Fibroblast of skin of right quadriceps (primary cell): ENCODE measurements at places on chromosomes 2 and 18.

DNA sequence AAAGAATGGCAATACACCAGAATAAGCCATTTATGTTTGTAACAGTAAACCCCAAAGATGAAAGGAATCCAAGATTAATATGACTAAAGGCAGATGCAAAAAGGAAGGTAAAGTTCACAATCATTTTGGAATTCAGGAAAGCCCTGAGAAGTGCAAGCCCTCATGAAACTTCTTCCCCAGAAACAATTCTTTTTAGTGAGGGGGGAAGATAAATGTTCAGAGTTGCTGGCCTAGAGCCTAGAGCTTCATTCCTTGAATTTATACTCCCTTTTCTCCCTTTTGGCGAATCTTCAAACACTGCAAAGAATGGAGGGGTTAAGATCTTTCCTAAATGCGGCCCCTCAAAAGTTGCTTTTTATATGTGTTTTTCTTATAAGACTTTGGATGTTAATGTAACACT lies 368.8 kb downstream of the MEIS1 start:
- peak; percentile 73 for DNase-seq

- peak; percentile 46 for DNase-seq
Measured at GRCh38 chr2:55357927-55358326, 61.7 kb downstream of the CCDC88A start.

DNA sequence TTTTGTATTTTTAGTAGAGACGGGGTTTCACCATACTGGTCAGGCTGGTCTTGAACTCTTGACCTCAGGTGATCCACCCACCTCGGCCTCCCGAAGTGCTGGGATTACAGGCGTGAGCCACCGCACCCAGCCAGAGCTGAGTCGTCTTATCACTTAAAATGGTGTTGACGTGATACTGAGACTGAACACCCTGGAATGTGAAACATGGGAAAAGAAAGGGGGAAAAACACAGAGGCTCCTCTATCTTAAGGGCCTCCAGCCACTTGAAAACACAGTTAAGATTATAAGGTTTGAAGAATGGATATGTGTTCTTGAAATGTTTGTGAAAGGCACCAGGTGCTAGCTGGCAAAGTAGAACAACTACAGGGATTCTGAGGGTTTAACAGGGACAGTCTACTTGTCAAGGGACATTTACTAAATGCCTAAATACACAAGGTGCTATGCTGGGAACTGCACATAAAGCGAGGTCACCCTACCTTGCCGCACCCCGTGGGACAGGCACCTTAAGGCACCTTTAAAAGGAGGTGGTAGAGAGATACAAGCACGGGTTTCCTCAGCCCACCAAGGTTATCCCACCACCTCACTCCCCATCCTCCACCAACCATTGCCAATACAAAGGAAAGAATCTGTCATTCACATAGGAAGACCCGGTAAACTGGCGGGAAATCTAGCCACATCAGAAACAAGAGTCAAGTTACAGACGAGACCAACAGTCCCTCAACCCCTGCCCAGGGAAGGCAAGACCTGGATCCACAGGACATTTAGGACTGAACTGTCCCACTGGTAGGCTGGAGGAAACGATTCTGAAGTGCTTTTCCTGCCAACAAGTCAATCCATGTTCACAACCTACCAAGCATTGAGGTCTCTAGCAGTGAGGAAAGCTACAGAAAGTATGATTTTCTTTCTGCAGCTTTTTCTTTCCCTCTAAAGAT lies 43.4 kb downstream of the STK39 start:
- no peak for DNase-seq

DNA sequence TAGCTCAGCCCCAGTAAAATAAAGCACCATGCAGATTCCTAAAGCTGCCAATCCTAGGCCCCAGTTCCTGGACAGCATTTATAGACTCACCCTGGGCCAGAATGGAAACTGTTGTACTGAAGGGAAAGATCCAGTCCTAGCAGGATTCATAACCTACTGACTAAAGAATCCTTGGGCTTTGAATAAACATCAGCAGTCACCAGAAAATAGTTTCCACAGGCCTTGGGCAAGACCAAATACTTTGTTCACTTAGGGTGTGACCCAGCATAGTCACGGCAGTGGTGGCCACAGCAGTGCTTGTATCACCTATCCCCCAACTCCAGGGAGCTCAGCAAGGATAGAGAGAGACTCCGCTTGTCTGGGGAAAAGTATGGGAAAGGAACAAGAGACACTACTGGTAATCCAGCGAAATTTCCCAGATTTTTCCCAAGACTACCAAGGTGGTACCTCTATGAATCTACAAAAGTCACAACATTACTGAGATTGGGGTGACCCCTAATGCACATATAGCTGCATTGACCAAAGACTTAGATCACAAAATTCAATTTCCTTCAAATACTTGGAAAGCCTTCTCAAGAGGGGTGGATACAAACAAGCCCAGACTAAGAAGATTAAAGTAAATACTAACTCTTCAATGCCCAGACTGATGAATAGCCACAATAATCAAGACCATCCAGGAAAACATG lies 748.1 kb upstream of the LRATD1 start:
- no peak for DNase-seq

- DNase-seq, result peak; percentile 40
Measured at GRCh38 chr2:63189026-63189425, 138.4 kb downstream of the OTX1 start.

DNA sequence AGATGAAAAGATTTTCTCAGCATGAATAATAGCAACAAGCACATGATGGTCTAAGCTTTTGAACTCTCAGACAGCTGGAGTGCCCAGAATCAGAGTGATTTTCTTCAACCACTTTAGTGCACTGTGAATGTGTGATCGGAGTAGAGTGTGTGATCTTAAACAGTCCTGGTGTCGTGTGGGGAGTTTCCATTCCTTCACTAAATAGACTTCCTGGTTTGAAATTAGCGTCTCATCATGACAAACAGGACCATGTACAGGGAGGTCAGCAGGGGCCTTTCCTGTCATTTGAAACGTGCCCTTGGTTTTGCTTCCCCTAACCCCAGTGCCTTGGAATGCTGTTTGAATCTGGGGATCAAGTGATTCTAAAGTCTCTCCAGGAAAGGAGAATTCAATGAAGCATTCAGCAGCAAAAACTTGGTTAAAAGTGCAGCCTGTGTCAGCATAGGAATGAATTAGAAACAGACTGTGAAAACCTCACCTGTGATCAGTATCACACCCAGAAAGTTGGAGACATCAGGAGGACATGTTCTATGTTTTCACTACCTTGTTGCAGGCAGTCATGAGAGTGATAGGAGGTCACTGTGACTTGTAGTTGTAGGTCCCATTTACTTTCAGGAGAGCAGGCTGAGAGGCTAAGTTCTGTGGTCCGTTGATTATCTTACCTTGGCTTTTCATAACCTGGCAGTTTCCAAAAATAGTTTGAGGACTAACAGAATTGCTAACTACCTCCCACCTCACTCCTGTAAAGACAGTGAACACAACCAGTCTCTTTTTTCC lies 400.3 kb downstream of the MTX2 start:
- DNase-seq, result no peak

DNA sequence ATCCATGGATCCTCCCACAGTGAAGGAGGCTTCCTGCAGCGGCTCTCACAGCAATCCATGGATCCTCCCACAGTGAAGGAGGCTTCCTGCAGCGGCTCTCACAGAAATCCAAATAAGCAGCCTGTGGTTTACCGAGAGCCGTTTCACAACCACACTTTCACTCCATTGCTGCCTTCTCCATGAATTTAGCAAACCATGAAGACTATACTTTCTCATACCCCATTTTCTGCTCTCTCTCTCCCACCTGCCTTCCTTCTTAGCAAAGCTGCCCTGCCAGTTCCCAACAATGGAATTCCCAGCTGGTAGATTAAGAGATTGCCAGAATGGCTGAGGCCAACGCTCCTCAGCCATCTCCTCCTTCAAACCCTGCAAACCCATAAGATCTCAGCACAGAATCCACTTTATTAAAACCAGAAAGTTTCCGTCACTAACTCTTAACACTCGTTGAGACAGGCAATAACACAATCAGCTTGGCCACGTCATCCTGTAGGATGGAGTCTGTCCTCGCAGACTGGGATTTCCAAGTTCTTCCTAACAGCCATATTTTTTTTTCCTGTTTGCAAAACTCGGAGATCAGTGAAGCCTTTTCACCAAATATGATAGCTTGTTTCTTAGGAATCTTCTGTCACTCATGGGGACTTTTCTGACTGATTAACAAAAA lies 162.2 kb downstream of the PXDN start:
- peak; percentile 63 for DNase-seq

DNA sequence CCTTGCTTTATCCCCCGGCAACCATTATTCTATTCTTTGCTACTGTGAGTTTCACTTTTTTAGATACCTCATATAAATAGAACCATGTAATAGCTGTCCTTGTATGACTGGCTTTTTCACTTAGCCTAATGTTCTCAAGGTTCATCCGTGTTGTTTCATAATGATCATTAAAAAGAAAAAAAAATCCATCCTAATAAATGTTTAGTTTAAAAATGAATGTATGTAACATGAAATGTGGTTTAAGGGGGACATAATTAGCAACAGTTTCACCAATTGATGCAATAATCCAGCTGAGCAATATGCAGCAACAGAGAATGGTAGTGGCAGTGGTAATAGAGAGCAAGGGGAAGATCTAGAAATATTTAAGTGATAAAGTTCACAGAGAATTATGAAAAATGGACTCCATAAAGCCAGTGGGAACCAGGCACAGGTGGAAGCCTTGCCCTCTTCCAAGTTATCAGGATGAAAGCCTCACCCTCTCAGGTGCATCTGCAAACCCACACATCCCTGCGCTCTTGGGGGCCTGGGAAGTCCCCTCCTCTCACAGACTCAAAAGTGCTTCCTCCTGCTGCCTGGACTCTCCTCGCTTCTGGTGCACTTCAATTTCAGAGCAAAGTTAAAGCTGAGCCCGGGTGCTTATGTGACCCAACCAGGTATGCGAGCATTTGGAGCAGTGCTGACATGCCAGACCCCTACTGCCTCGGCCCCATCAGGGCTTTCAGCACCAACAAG lies 1403.3 kb upstream of the SLC39A10 start:
- DNase-seq, result no peak

GRCh38 chr2:138474100-138474825 lies 27.3 kb upstream of the SPOPL start:
- peak; percentile 7 for DNase-seq

- DNase-seq, result no peak
Measured at GRCh38 chr2:239017491-239018098, 169.7 kb downstream of the TWIST2 start.

DNA sequence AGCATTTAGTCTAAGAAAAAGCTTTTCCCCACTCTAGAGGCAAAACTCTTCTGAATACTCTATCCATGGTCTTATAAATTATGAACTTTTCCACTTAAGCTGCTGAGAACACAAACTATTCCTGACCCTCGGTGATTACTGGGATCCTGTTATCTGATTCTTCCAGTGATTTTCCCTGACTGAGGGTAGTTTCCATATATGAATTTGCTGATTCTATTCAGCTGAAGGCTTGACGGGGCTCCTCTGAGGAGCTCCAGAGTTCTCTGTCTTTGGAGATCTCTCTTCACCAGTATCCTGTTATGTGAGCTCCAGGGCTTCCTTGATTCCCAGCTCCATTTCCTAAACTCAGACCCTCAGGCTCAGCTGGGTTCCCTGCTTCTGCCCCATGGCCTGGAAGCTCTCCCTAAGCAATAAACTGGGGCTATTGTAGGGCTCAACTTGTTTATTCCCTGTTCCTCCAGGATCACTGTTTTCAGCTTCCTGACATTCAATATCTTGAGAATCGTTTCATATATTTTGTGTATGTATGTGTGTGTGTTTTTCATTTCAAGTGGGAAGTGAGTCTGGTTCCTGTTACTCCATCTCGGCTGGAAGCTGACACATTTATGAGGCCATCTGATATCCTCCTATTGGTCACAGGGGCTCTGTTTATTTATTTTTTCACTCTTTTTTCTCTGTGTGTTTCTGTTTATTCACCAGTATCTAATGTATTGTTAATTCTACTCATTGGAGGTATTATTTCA lies 78.2 kb downstream of the ARHGAP28 start:
- peak; percentile 40 for DNase-seq

DNA sequence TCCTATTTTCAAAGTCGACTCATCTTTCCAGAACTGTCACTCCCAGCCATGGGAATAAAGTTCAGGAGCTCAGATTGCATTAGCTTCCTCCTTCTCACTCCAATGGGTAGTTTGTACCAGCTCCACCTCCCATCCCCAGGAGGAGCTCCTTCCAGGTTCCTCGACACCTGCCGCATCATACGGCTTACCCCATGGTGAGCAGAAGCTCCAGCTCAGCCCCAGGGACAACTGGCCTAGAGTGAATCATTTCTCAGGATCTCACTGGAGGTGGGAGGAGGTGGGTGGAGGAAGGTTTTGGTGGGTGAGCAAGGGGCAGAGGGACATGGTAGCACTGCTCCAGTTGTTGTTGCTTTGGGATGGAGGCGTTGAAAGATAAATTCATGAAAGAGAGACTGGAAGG lies 196.3 kb upstream of the PKDCC start:
- no peak for DNase-seq

- DNase-seq, result no peak
Measured at GRCh38 chr2:138767101-138767500, 13.1 kb downstream of the NXPH2 start.

DNA sequence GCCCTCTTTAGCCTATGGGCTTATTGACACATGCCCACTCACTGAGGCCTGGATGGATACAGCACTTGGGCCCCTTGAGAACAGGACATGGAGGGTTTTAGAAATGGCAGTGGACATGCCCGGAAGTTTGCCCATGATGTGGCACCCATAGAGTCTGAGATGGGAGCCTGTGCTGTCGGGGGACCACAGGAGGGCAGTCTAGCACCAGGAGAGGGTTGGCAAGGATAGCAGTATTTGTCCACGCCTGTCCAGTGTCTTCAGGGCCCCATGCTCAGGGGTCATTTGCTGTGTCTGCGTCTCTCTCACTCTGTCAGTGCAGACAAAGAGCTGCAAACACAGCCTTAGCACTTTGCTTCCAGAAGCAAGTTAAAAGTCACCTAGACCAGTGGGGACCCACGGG lies 48.7 kb downstream of the IL1RL2 start:
- DNase-seq, result no peak

- peak; percentile 98 for DNase-seq
Measured at GRCh38 chr18:61998957-61999356, 106.2 kb upstream of the RNF152 start.

GRCh38 chr2:159925975-159926374 lies 128.0 kb upstream of the CD302 start:
- no peak for DNase-seq

DNA sequence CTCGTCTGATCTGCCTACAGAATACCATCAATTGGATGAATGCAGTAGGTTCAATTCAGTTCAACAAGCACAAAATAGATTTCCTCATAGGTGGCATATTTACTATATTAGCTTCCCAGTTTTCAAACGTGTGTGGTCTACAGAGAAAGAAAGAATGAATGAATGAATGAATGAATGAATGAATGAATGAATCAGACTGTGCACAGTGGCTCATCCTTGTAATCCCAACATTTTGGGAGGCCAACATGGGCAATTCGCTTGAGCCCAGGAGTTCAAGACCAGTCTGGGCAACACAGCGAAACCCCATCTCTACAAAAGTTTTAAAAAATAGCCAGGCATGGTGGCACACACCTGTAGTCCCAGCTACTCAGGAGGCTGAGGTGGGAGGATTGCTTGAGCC lies 94.9 kb downstream of the TRABD2A start:
- DNase-seq, result no peak
